ENCODE measurements at places on chromosomes 2 and 18. TPM values are rescaled to one million over a fixed set of nuclear protein-coding genes. Genes with fewer than 3 reads are reported as not detected.

IL1R1 gene
- total RNA-seq, result 20.5 TPM

ZNF396 gene
- 0.92 TPM for total RNA-seq

GRCh38 chr2:227870710-227871374 lies 589 bp upstream of the DAW1 start:
- no peak for DNase-seq

DNA sequence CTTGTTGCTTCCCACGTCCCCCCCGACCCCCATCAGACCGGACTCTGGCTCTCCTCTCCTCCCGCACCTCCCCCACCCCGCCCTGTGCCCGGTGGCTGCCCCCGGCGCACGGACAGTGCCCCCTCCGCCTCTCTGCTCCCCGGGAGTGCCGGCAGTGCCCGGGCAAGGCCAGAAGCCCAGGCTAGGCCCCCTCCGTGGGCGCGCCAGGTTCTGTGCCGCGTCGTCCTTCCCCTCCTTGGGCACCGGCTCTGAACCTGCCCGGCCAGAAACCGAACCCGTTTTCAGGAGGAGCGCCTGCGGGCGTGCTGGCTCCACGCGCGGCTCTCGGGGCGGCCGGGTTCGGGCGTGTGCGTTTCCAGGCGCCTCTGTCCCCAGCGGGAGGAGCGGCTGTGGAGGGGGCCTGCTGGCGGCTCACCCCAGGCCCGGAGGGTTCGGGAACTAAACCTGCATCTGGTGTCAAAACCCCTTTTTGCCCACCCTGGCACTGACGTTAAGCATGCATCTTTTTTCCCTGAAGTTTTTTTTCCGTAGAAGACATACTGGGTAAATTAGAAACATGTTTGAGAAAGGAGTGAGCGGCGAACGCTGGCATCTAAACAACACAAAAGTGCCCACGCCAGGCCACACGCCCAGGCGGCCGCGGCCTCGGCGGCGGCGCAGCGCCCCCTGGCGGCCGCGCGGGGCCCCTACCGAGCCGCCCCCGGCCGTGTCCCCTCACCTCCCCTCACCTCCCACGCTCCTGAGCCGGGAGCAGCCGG lies 123.9 kb upstream of the SLC1A4 start:
- peak; percentile 39 for DNase-seq

GRCh38 chr2:61722800-61723199 lies 131.1 kb downstream of the FAM161A start:
- no peak for DNase-seq

GRCh38 chr2:230505162-230505561 lies 89.2 kb downstream of the SP100 start:
- no peak for DNase-seq
